Fibroblast of skin of right quadriceps (primary cell): ENCODE measurements at places on chromosomes 12 and 14.
A peak's percentile ranks its signal among the peaks of the same experiment; 100 is the strongest.

GRCh38 chr14:59274991-59275391, 86.5 kb downstream of the DAAM1 start:
- no peak for DNase-seq

DNA sequence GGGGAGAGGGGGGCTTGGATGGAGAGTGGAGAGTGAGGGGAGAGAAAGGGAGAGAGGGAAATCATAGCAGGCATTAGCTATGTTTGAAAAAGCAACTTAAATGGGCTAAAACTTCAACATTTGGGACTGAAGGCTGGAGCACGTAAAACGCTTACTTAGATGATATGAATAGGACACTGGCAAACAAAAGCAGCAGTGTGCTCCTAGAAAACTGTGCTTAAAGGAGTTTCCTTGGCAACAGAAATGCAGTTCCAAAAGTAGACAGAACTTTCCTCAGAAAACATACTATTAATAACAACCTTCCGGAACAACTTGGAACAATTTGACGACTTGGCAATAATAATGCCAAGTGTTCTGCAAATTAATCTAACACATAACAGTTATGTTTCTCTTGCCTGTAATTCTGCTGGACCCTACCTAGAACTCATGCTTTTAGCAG, 235.5 kb upstream of the NPAS3 start:
- no peak for DNase-seq

DNA sequence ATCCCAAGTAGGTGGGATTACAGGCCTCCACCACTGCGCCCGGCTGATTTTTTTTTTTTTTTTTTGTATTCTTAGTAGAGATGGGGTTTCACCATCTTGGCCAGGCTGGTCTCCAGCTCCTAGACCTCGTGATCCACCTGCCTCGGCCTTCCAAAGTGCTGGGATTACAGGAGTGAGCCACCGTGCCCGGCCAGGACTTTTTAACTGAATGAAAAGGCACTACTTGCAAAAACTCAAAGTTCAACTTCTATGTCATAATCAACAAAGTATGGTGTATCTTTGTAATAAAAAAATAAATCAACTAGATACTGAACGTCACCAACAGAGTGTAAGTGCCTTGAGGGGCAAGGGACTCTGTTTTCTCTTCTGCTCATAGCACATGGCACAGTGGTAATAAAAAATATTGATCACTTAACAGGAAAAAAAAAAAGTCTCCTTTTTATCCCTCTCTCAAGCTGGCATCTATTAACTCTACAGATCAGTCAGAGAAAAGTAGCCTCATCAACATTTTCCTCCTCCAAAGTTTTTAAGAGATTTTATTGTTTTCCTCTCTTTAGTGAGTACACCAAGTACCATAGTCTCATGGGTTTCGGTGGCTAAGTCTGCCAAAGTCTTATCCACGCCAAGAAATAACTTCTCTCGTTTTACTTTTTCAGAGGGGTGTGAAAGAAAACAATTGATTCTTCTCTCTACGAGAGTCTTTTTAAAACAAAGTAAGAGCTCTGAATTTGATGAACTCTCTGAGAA, 10.6 kb upstream of the FOXN3 start:
- no peak for DNase-seq

- no peak for DNase-seq
Measured at GRCh38 chr12:85947286-85947685, 73.2 kb downstream of the NTS start.

GRCh38 chr12:101667591-101667990, 29.8 kb upstream of the CHPT1 start:
- no peak for DNase-seq

DNA sequence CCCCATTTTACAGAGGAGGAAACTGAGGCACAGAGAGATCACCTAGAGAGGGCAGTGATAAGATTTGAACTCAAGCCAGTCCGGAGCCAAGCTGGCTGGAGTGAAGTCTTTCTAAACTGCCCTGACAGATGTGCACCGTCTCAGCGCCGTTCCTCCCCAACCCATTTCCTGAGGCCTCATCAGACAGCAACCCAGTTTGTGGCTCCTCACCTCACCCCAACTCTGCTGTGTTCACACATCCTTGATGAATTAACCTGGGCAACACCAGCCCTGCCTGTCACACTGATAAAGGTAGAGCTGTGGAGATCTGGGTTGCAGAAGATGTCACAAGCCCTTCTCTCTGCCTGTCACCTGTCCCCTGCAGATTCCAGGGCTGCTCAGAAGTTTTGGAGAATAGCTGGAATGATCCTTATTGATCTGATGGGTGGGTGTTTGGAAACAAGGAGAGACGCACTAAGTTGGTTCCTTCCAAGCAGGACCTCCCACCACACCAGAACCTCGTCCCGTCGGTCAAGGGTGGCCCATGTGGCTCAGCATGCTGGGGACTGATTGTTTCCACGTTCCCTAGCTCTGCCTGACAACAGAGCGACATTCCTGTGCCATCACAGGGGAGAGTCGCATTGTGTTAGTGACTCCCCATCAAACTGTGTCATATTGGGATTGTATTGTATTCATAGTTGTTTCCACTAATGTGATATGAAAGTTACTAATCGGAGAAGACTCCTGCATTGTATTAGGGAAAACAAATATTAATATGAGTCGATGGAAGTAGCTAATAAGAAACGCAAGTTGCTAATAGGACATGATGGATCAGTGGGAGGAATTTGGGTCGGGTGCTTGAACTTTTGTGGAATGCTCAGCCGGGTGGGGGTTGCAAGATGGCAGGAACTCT, 200.6 kb downstream of the PHETA1 start:
- DNase-seq: no peak

GRCh38 chr12:46933947-46934346, 108.2 kb upstream of the SLC38A4 start:
- peak; percentile 72 for DNase-seq

DNA sequence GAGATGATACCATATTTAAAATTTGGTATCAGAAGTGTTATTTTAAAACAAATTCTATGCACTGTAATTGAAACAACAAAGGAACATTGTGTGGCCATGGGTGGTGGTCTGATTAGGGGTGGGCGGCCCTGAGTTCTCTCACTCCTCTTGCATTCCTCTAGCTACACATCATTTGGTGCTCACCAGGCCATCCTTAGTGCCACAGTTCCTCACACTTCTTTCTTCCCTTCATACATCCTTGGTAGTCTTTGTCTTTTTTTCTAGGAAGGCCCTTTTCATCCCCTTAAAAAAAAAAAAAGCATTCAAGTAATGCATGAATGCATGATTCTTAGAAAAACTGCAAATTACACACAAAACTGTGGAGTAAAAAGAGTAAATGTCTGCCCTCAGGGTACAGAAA, 2.4 kb upstream of the MANSC4 start:
- no peak for DNase-seq

DNA sequence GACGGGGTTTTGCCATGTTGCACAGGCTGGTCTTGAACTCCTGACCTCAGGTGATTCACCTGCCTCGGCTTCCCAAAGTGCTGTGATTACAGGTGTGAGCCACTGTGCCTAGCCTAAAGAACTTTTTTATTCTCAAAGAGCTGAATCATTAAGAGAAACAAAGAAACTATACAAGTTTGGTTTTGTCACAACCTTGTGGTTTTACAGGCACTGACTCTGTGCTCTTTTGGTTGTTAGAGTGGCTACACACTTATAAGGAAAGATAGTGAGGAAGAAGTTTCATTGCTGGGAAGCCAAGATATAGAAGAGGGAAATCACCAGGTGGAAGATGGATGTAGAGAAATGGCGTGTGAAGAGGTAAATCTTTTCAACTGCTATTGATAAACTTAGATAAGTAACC, 10.1 kb upstream of the DNAH10 start:
- no peak for DNase-seq

GRCh38 chr12:77001276-77001675, 64.1 kb downstream of the E2F7 start:
- no peak for DNase-seq

DNA sequence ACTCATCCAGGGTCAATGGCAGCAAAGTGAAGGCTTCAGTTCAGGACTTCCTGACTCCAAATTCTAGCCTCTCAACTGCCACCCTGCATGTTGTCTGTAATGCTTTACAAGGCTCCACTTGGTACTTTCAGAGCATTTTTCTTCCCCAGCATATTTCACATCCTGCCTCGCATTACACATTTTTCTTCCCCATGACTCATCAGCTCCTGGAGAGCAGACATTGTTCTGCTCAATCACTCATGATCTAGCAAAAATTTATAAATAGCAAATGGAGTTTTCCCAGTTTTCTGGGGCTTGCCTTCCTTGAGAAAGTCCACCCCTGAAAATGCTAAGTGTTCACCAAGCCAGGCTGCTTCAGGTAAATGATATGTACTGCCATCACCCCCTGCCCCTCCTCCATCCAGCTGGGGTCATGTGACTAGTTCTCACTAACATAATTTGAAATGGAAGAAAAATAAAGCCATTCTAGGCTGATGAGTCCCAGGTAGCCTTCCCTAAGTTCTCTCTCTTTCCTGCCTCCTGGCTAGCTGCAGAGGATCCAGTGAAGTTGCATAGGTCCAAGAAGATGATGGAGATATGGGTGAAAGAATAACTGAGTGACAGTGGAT, 69.4 kb downstream of the ARMH4 start:
- peak; percentile 93 for DNase-seq

DNA sequence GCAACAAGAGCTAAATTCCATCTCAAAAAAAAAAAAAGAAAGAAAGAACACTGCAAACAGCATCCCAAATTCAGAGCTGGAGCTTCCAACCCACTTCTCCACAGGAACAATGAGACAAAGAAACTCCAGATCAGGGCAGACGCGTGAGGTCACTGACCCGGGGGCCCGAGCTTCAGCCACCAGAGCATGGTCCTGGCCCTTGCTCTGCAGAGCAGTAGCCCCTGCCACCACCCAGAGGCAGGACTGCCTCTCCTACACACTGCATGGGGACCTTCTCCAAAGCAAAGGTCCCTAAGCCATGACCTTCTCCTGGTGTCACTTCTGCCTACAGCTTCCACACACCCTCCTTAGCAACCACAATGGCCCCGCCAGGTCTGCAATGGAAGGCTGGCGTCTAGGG, 53.1 kb downstream of the CCNK start:
- no peak for DNase-seq

GRCh38 chr12:132437943-132438700, 51.8 kb upstream of the FBRSL1 start:
- DNase-seq: peak; percentile 10

DNA sequence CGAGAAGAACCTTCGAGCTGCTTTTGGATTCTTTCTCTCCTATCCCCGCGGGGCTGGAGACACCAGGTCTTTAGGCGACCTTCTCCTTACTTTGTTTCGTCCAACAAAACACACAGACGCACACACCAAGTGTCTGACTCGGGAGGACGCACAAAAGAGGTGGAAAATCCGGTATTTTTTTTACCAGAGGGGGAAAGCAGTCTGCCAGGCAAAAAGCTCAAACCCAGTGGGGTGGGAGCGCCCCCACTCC, 2.1 kb downstream of the SIX4 start:
- DNase-seq: peak; percentile 18

DNA sequence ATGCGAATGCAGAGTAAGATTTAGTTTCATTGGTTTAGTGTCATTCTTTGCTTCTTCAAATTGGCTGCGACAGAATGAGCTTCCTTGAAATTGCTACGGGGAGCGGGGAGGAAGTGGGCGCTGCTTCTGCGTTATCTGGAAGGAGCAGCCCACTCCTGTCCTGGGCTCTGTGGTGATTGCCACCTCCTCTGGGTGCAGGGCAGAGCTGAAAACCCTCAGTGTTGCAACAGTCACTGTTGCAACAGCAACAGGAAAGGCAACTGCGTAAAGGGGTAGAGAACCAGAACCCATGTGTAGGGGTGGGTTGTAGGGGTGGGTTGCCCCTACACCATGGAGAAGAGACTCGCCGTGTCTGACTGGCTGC, 57.7 kb downstream of the MAX start:
- DNase-seq: no peak

- DNase-seq: no peak
Measured at GRCh38 chr12:111304642-111305071, 64.2 kb downstream of the PHETA1 start.

DNA sequence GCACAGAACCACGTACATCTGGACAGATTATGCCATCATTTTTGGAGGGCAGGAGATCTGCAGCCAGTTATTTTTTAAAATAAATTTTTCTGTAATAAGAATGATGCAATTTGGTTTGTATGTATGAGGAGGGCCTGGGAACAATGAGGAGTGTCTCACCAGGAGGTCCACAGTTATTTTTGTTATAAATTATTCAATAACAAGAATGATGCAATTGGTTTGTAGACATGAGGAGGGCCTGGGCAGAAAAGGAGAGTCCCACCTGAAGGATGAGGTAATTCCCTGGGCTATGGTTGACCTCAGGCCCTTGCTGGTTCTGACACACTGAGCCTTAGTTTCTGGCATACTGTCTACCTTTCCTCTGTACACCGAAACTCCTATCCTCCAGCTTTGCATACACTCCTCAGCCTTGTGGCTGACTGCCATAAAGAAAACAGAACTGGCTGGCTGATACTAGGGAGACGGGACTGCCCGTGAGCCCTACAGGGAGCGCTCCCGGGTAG, 9.0 kb upstream of the DCD start:
- DNase-seq: no peak

DNA sequence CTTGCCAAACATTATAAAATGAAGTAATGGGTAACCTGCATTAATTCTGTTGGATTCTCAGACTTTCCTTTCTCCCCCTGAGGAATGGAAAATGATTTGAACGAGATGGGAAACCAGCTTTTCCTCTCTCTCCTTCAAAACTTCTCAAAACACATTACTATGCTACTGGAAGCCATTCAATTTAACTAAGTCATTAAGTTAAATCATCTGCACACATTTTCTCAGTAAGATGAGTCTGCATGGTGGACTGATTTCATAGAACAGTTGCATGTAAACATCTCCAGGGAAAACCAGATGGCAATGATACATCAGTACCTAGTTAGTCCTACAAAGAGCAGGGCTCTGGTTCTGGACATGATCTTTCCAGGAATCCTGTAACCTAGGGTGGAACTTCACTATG, 59.9 kb downstream of the BMP4 start:
- DNase-seq: peak; percentile 62
